ENCODE measurements at places on chromosomes 7 and 10. TPM values are rescaled to one million over a fixed set of nuclear protein-coding genes. Genes with fewer than 3 reads are reported as not detected.

SRPK2 gene
- 55.6 TPM for total RNA-seq

ASCC1 gene
- 21.0 TPM for total RNA-seq

PRLHR gene
- total RNA-seq = not detected

CHN2 gene
- total RNA-seq = 0.44 TPM

PARG gene
- 17.0 TPM for total RNA-seq

- DNase-seq = peak; percentile 54
Measured at GRCh38 chr10:77188000-77188395, 449.6 kb downstream of the KCNMA1 start.

- DNase-seq = no peak
Measured at GRCh38 chr7:73984481-73985205, 43.3 kb upstream of the ELN start.

DNA sequence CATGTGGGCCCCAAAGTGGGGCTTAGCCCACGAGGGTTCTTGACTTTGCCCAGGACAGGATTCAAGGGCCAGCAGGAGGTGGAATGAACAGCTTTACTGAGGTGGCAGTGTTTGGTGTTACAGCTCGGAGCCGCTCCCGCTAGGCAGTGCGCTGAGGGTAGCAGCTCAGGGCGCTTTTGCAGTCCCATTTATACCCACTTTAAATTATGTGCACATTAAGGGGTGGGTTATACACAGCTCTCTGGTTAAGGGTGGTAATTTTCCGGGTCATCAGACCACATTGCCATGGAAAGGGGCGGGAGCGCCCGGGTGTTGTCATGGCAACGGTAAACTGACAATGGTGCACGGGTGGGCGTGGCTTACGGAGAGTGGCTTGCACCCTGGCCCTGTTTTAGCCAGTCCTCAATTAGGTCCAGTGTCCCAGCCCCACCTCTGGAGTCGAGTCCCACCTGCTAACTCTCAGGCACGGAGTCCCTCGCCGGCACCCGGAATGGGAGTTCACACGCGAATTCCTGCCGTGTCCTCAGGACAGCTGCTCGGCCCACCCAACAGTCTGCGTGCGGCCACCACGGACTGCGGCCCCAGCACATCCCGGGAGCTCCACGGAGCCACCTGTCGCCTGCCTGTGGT is 58.2 kb upstream of the PDGFA start:
- peak; percentile 27 for DNase-seq

GRCh38 chr10:132705173-132705572 is 80.8 kb downstream of the NKX6-2 start:
- no peak for DNase-seq

GRCh38 chr7:134548877-134549276 is at the start of gene AKR1B15:
TSS of gene AKR1B15 (plus strand) at chr7:134549110. CDS start at chr7:134564620, 15,510 bp downstream.
- no peak for DNase-seq

GRCh38 chr7:131105294-131105798 is 222.3 kb upstream of the MKLN1 start:
- peak; percentile 31 for DNase-seq

DNA sequence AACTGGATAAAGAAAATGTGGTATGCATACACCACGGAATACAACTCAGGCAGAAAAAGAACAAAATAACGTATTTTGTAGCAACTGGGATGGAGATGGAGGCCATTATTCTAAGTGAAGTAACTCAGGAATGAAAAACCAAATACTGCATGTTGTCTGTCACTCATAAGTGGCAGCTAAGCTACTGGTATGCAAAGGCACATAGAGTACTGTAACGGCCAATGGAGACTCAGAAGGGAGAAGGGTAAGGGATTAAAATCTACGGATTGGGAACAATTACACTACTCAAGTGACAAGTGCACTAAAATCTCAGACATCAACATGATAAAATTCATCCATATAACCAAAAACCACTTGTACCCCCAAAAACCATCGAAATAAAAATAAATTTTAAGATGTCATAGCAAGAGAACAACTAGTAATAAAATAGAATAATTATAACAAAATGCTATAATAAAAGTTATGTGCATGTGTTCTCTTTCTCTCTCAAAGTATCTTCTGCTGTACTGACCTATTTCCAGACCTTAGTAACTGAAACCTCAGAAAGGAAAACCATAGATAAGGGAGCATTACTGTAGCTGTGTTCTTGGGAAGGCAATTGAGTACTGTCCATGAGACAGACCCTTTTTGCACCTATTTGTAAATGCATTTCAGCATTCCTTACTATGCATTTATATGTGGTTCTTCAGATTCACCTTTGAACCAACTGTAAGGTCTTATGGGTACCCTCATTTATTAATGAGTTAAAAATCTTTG is 6.7 kb upstream of the NEBL start:
- no peak for DNase-seq

DNA sequence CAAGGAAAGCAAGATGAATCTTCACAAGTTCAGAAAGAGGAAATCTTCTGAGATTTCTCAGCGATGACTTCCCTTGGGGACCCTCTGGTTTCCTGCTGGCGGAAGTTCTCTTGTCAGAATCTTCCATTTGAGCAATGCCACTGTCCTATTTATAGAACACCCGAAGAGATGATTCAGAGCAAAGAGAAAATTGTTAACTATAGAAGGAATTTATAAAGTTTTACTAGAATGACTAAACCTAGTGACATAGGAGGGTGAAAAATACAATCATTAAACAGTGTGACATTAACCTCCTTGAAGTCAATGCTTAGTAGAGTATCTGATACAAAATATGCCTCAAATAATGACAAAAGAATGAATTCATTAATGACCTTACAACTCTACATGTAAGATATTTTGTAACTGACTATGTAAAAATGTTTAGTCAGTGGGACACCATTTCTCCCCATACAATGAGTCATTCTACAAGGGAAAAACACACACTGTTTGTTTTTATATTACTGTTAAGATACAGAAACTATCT is 206.5 kb upstream of the CNTNAP2 start:
- DNase-seq = no peak
